ENCODE measurements at places on chromosomes 16 and 17.

GRCh38 chr16:64841071-64841470 lies 280.8 kb downstream of the CDH11 start:
- no peak for DNase-seq

- DNase-seq: no peak
These were observed 3.8 kb downstream of the CREBBP start for GRCh38 chr16:3876695-3877094.

- peak; percentile 73 for DNase-seq
These were observed 1.2 kb upstream of the METTL26 start for GRCh38 chr16:637081-638018.

DNA sequence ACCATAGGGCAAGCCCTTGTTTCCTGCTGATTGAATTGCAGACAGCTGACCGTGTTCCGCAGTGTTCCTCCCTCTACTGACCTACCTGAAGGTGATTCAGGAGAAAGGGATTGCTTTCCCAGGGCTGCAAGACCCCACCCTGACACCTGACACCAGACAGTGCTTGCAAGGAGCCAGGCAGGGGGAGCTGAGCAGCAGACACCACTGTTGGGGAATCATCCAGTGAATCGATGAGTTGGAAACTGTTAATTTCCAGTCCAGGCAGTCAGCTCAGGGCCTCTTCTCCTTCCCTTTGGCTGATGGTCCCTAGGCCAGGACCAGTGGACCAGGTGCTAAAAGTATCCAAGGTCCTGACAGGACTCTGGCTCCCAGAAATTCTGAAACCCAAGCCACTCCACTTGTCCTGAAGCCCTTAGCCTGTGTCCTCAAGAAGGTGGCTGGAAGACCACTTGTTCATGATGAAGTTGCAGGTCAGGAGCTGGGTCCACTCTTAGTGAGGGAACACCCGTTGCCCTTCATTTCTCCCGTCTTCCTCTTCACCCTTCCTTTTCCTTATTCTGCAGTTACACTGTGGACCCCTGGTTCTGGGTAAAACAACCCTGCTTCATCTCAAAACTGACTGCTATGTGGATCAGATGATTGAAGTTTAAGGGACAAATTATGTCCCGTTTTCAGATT lies 9.5 kb upstream of the UNK start:
- no peak for DNase-seq

DNA sequence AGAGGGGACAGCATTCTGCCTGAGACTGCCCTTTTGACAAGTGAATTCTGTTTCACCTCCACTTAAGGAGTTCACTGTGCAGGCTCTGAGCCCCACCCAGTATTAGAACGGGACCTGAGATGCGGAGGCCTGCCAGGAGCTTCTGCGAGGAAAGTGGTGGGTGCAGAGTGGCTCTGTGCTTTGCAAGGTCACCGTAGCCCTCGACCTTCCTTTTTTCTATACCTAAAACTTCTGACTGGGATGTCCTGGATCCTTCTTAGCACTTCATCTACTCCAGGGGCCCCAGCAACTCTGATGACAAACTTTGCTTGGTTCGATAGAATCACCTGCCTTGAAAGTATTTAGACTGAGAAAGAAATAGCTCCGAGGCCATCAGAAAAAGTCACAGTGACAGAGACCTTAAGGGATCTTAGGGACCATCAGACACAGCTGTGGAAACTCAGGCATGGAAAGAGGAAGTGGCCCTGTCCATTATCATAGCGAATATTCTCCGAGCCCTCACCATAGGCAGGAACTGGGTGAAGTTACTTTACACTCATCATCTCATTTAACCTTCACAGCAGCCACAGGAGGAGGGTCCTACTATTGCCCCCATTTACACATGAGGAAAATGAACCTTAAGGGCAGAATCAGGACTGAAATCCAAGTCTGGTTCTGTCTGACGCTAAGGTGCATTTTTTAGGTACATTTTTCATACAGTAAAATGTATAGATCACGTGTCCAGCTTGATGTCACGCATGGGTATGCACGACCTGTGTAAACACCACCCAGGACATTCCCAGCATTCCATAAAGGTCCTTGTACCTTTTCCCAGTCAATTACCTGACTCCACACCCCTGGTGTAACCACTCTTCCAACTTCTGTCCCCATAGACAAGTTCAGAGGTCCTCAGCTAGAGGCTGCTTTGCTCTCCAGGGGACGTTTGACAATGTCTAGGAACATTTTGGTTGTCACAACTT lies 676 bp upstream of the KRT13 start:
- no peak for DNase-seq

DNA sequence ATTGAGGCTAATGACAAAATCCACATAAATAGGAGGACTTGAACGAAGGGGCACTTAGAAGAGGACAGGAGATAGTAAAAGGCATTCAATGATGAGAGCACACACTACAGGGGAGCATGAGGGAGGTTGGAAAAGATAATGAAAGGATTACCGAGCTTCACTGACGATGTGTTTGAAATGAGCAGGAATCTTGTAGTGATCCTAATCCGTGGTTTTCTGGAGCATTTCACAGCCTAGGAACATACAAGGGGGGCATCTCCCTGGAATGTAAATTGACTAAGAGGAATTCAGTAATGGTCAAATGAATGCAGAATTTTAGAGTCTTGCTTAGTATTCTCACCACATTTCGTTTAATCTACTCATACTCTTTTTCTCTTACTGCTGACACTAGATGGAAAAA lies 5.2 kb downstream of the ATMIN start:
- no peak for DNase-seq

DNA sequence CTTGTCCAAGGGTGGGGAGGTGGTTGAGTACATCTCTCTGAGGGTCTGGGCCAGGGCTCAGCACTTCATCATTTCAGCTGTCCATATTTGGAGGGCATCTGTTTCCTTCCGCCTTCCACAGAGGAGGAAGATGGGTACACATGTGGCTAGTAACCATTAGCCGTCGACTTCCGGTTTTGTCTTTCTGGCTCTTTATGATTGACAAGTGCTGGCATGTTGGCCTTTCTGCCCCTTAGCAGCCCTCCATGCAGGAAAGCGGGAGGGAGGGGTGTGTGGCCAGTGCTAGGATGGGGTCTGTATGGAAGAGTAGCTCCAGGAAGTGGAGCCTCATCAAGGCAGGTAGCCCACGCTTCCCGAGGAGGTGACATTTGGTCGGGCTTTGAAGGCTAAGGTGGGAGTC lies 69.6 kb downstream of the RAI1 start:
- DNase-seq: no peak

- DNase-seq: no peak
These were observed 49.1 kb upstream of the PMFBP1 start for GRCh38 chr16:72220875-72221629.

GRCh38 chr17:46818929-46819859 lies 702 bp upstream of the WNT3 start:
- DNase-seq: no peak

DNA sequence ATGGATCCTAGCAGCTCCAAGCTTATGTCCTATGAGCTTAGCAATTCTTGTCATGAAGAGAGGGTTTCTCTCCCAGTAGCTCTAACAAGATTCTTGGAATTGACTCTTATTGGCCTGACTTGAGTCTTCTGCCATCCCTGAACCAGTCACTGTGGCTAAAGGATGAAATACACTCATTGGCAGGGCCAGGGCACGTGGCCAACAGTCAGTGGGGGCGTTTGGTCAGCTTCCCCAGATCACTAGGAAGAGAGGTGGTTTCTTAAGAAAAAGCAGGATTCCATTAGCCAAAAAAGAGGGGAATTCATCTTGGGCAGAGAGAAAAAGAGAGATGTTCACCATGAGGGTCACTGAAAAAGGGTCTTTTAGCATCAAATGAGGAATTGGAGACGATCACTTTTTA lies 363.2 kb downstream of the SNX29 start:
- no peak for DNase-seq

DNA sequence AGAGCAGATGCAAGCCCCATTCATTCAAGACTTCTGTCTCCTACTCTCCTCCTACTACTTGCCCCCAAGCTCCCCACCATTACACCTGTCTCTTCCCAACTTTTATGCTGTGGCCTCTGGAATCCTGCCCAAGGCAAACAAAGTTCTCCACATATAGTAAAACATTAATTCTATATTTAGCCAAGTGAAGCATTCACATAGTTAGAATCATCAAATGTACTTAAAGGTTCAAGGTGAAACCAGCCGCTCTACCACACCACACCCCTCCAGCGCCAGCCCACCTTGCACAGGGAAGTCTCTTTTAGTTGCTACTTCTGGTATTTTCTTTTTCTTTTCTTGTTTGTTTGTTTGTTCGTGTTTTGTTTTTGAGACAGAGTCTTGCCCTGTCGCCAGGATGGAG lies 25.4 kb upstream of the GUCY2D start:
- no peak for DNase-seq

DNA sequence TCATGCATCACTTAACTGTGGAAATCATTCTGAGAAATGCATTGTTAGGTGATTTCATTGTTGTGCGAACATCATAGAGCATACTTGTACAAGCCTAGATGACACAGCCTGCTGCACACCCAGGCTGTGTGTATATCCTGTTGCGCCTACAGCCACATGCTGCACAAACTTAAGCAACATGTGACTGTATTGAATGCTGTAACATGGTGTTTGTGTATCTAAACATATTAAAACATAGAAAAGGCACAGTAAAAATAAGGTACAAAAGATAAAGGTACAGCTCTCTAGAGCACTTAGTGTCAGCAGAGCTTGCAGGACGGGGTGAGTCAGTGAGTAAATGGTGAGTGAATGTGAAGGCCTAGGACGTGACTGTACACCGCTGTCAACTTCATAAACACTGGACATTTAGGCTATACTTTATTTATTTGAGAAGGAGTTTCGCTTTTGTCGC lies 11.9 kb downstream of the FOXK2 start:
- no peak for DNase-seq

DNA sequence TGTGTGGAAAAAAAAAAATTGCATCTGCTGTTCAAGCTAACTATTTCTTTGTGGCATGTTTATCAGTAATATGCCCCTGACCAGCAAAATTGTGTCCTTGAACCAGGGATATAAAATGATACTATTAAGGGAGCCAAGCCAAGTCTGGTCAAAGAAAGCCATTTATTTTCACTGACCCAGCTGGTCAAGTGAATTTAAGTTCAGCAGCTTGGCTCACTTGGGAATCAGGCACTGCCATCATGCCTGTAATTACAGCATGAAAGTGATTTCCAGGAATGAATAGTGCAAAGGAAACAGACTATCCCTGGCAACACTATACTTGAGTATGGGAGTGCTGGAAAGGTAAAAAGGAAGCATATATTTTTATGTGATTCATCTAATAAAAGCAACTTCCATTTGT lies 934.6 kb upstream of the CDH8 start:
- no peak for DNase-seq

GRCh38 chr16:46582313-46582712 lies 38.9 kb downstream of the SHCBP1 start:
- DNase-seq: no peak

- DNase-seq: no peak
These were observed 56.2 kb upstream of the CRISPLD2 start for GRCh38 chr16:84763629-84764028.

DNA sequence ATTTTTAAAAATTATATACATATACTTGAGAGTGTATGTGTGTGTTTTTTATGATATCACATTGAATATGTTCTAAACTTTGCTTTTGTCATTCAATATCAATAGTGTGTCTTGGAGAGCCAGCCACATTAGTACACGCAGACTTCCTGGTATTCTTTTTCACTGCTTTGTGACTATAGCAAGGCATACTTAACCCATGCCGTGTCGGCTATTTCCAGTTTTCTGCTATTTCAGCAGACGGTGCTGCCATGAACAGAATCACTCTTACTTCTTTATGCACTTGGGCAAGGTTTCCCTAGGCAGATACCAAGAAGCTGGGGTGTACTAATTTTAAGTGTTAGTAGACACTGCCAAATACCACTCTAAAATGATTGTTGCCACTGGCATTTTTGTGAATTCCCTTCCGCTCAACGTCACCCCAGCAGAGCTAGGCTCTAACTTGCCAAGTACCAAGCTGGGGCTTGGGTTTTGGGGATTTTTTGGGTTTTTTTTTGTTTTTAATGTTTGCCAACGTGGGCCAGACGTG lies 134.9 kb downstream of the SOCS1 start:
- no peak for DNase-seq

DNA sequence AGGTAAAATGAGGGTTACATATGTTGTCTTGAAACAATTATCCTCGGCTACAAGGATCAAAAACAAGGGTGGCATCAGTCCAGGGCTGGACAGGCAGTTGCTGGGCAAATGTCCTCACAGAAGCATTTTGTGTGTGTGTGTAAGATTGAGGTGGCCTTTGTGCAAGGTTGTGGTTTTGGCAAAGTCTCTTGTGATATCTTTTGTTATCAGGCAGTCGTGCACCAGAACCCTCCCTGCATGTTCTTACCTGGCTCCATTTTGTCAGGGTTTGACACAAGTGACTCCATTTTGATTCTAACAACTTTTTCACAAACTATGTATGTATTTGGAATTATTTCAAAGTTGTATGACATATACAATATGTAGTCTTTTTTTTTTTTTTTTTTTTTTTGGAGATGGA lies 20.0 kb downstream of the CHAD start:
- DNase-seq: no peak

DNA sequence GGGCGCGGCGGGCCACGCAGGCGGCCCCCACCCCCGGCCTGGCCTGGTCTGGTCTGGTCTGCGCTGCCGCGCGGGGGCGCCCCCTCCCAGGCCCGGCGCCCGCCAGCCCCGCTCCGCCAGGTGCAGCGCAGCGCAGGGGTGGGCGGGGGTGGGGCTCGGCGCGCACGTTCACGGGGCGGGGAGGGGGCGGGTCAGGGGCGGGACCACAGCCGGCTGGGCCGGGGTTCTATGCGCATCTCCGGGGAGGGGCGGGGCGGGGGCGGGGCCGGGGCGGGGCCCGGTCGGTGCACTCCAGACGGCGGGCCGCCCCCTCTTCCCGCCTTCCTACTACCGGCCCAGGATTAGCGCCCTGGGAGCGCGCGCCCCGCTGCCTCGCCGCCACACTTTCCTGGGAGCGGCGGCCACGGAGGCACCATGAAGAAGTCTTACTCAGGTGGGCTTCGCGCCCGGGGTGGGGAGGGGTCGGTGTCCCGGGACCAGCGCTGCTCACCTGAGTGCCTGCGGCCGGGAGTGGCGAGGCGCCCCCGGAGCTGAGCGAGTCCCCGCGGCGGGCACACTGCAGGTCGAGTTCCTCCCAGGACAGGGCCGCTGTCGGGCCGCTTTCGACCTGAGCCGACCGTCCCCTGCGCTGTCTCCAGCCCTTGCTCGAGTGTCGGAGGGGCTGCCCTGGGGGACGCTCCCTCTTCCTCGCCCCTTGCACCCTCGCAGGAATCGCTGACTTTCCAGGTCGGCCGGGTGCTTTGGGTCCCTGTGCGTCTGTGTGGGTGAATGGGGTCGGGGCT lies 140.5 kb downstream of the SEC14L1 start:
- DNase-seq: peak; percentile 6

- no peak for DNase-seq
These were observed 46.9 kb downstream of the IRX6 start for GRCh38 chr16:55370762-55371482.

GRCh38 chr16:50605733-50606430 lies 57.7 kb downstream of the NKD1 start:
- no peak for DNase-seq

Measured in stimulated activated CD8-positive, alpha-beta memory T cell treated with anti-CD3 and anti-CD28 coated beads, Interleukin-15, amount 100 ng/mL, for 4 hours (primary cell).